GM20000 (cell line): ENCODE measurements at places on chromosomes 5 and 9.

DNA sequence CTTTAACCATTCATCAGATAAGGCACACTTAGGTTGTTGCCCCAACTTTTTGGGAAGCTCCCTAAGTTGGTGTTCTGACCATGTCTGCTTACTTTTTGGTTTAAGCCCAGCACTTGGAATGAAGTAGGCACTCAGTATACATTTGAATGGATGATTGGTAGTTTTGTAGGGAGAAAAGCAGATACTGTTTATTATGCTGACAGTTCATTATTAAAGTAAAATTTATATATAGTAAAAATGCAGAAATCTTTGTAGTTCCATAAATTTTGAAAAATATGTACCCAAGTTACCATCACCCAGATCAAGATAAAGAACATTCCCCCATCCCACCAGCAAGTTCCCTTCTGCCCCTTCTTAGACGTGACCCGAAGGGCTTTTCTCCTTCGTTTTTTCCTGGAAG is 35.4 kb downstream of the PRKACG start:
- no peak for DNase-seq

GRCh38 chr9:124222918-124223720 is 34.6 kb upstream of the NEK6 start:
- no peak for DNase-seq

GRCh38 chr9:113461285-113461684 is 2.2 kb upstream of the RGS3 start:
- DNase-seq = no peak

GRCh38 chr5:6111131-6111530 is 267.2 kb downstream of the MED10 start:
- DNase-seq = no peak

DNA sequence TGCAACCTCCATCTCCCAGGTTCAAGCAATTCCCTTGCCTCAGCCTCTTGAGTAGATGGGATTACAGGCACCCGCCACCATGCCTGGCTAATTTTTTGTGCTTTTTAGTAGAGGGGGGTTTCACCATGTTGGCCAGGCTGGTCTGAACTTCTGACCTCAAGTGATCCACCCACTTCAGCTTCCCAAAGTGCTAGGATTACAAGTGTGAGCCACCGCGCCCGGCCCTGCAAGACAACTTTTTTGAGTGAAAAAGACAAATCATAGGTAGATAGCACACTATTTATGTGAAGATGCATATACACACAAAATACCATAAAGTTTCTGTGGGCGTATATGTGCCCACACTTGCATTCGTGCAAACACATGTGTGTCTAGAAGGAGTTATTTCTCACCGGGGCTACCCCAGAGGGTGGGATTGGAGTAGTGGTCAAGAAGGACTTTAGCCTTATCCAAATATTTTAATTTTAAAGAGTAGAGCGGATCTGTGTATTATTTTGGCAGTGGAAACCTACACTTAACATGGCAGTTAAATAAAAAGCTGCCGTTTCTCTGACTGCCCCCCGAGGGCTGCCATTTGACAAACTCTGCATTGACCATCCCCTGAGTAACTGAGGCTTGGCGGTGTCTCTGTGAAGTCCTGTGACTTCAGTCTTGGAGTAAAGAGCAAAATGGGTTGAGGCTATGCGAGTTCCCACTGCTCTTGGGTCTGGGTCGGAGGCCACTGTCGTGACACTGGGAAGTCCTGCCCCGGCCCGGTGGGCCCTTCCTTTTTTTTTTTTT is 93.4 kb upstream of the PTCH1 start:
- no peak for DNase-seq

GRCh38 chr9:120715389-120715924 is 1.2 kb upstream of the MEGF9 start:
- DNase-seq = no peak

DNA sequence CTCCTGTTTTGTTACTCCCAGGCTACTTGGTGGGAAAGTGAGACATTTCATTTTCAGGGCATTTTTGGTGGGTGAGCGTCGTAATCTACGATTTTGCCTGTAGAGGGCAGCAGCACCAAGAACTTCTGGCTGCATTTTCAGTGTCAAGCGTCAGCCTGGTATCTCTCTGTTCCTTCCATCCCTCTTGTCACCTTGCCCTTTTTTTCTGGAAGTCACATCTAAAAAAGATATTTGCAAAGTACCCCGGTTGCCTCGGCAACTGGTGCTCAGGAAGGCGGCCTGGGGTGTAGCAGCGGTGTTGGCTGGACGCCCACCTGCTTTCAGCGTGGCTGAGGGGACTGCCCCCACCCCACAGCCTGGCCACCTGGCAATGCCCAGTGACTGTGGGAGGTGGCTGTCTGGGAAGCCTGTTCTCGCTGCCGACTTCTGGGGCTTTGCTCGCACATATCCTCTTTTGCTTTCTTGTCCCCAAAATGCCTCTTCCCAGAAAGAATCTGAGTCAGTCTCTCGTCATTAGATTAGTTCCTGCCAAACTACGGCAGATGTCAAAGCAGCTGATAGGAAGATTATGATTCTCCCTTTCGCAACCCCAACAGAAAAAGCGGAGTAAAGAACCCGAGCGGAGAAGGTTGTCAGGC is 84.5 kb downstream of the ACER2 start:
- peak; percentile 60 for DNase-seq

DNA sequence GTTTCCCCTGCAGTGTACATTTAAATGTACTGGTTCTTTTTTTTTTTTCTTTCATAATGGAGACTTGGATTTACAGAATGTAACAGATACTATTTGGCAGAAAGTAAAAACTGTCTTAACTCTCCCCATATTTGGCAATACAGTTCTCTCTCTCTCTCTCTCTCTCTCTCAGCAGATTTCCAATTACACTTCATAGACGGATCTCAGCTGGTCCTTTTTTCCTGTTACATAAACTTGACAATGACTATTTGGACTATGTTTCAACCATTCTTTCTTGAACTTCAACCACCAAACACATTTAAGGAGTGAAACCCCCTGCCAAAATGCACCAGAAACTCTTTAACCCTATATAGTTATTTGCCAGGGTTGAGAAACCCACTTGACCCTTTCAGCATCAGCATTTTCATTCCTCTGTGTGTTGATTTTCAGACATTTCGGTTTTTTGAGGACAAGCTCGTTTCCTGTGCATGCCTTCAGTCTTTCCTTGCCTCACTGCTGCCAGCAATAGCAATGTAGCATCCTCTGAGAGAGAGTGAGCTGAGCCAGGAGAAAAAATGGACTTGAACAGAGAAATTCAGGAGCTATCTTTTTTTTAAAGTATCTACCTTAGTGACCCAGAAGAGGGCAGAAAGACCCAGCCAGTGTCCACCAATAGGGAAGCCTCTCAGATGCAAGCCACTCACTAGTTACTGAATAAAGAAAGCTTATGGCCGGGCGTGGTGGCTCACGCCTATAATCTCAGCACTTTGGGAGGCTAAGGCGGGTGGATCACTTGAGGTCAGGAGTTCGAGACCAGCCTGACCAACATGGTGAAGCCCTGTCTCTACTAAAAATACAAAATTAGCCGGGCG is 26.0 kb upstream of the GNA14 start:
- DNase-seq = no peak

DNA sequence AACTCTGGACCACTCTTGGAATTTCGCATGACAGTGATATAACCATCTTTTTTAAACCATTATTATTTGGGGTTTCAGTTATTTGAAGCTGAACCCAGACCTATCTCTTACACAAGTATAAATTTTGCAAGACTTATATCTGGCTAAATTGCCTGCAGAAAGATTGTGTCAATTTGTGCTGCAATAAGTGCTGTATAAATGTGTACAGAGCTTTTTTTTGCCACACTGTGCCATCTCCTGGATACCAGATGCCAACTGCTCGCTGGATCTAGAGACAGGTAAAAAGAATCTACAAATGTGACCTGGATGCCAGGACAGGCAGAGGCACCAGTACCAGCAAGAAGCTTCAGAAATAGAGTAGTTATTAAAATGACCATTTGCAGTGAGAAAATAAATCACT is 25.9 kb upstream of the TTC39B start:
- DNase-seq = no peak

DNA sequence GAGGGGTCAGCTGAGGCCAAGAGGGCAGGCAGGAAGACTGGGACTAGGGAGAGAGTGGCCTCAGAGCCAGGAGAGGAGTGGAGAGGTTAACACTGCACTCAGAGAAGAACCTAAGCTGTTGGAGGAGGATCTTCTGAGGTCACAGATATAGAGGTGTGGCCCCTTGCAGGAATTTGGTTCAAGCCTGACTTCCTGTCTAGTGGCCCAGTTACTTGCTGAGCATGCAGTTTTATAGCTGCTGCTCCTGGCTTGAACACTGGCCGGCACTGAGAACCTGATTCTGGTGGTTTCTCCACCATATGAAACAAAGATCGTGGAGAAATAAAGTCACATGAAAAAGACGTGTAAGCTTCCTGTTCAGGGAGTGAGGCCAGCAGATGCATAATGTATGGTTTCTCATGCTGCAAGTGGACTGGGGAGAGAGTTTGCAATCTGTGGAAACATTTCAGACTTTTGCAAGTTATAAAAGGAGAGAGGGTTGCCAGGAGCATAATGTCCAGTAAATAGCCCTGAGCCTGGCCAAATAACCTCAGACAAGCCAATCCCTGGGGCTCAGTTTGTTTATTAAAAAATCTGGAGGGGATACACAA is 82.6 kb downstream of the GALNT10 start:
- peak; percentile 39 for DNase-seq

DNA sequence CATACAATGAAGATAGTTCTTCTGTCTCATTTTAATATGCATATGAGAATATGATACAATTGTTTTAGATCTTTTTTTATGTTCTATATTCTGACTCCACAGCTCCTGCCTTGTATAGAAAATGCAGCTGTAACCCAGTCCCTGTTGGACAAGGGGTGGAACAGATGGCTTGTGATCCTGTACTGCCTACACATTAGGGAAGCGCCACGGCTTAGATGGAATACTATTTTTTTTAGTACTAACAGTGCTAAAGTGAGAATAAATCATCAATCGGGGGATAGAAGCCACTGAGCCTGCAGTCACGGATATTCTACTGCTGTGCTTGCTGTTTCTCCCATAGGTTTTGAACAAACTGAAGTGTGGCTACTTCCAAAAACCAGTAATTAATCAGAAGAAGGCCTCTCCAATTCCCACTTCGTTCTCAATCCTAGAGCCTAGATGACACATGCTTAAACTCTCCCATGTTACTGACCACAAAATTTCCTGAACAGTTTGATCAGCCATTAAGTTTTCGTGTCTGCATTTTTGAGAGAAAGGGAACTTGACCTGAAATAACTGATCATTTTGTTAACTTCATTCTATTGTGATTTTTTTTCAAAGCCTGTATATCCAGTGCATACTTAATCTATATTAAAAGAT is 150.3 kb downstream of the CDH18 start:
- no peak for DNase-seq

GRCh38 chr5:127517110-127517479 is 345 bp upstream of the PRRC1 start:
- DNase-seq = no peak

DNA sequence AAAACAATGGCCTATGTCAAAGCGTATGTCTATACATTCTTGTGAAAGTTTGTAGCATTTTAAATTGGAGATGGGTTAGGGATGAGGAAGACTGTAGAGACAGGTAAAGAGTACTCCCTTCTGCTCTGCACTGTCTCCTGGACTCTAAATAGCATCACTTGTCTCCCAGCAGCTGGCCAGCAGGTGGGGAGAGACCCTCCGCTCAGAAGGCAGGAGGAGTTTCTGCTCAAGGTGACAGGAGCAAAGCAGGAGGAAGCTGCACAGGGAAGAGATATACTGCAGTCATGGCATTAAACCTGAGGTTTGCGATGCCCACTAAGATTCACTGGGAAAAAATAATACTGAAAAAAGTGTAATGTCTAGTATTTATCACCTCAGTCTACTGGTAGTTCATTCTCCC is 10.7 kb upstream of the ASTN2 start:
- DNase-seq = no peak

DNA sequence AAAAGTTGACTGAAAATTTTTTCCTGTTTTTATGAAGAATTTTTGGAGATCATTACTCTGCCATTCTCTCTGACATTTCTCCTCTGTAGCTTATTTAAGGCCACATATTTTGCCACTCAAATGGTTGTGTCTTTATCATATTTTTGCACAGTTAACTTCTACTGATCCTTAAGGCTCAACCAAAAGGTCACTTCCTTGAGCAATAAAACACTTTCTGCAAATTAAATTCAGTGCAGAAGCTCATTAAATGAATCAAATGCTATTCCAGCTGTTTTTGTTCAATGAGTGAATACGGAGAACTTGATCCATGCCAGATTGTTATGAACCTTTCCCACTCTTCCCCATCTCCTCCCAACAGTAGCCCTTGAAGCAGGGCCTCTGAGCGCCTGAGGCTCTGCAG is 93.8 kb upstream of the EPB41L4A start:
- no peak for DNase-seq

DNA sequence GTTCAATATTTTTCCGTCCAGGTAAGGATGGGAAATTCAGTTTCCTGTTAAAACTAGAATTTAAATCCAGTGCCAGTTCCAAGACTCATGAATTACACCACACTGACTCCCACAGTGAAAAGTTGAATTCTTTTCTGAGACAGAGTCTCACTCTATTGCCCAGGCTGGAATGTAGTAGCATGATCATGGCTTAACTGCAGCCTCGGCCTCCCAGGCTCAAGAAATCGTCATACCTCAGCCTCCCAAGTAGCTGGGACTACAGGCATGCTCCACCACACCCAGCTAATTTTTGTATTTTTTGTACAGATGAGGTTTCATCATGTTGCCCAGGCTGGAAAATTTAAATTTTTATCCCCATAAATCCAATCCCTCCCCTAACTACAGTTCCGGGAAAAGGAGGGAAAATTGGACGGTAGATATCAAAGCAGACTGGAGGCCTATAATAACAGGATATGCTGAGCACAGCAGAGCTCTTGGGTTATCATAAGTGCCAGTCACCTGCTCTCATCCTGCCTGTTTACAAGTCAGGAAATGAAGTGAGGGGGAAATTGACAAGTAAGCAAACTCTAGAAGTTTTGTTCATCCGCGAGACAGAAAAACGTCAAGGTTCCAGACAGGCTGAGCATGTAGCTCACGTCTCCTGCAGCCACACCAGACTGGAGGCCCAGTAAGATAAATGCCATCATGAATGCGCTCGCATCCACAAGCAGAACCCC is 105.7 kb downstream of the UGCG start:
- DNase-seq = no peak

GRCh38 chr5:150765011-150765798 is 6.4 kb upstream of the DCTN4 start:
- no peak for DNase-seq

DNA sequence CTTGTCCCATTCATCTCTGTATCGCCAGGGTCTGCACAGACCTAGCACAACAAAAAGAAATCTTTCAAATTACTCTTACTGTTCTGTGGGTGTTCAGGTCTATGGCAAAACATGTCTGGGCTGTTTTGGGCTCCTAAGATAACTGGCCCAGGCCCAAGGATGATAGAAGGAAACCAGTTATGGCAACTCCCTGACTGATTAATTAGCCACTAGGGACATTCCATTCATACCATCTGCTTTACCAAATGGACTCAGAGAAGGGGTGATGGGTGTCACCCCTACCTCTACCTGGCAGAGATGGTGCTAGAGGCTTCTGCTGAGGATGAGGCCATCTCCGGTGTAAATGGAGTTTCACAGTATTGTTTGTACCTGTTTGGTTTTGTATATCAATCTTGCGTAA is 1.9 kb downstream of the SLC31A2 start:
- no peak for DNase-seq

- no peak for DNase-seq
Measured at GRCh38 chr5:137303509-137303908, 195.6 kb downstream of the SPOCK1 start.
